ENCODE measurements at places on chromosomes 2 and 18. TPM values are rescaled to one million over a fixed set of nuclear protein-coding genes. Genes with fewer than 3 reads are reported as not detected.

The C2orf15 gene
- total RNA-seq, result 1.6 TPM

The ELP2 gene
- 197 TPM for total RNA-seq

The INHBB gene
- 7.2 TPM for total RNA-seq

The CIB4 gene
- not detected for total RNA-seq

The DPP4 gene
- total RNA-seq, result 9.4 TPM

The TWIST2 gene
- total RNA-seq, result not detected

The ASB18 gene
- not detected for total RNA-seq

The NYAP2 gene
- 21.9 TPM for total RNA-seq

The IMMT gene
- total RNA-seq, result 77.0 TPM

The PCARE gene
- total RNA-seq, result not detected

The CYBRD1 gene
- 5.6 TPM for total RNA-seq

The RBMS1 gene
- 13.8 TPM for total RNA-seq

The PIAS2 gene
- 98.3 TPM for total RNA-seq

The AQP12A gene
- not detected for total RNA-seq

The GPR75 gene
- total RNA-seq, result 27.2 TPM

The CCDC141 gene
- 3.4 TPM for total RNA-seq

The RFTN2 gene
- total RNA-seq, result 26.0 TPM

The IL18RAP gene
- total RNA-seq, result not detected

The BCL11A gene
- total RNA-seq, result 313 TPM

The AKAIN1 gene
- total RNA-seq, result 3.8 TPM

The MEP1B gene
- total RNA-seq, result not detected

The COLEC12 gene
- total RNA-seq, result 5.0 TPM

The IAH1 gene
- 89.2 TPM for total RNA-seq

The MSTN gene
- 1.3 TPM for total RNA-seq

The TLX2 gene
- not detected for total RNA-seq

The MOCOS gene
- 0.31 TPM for total RNA-seq

The SP5 gene
- 0.63 TPM for total RNA-seq
